ENCODE measurements at places on chromosomes 1 and 21.

GRCh38 chr1:202016811-202017748 lies 6.7 kb downstream of the ELF3 start:
- DNase-seq, result no peak

GRCh38 chr1:39788426-39788757 lies 273 bp downstream of the BMP8B start:
- no peak for DNase-seq

DNA sequence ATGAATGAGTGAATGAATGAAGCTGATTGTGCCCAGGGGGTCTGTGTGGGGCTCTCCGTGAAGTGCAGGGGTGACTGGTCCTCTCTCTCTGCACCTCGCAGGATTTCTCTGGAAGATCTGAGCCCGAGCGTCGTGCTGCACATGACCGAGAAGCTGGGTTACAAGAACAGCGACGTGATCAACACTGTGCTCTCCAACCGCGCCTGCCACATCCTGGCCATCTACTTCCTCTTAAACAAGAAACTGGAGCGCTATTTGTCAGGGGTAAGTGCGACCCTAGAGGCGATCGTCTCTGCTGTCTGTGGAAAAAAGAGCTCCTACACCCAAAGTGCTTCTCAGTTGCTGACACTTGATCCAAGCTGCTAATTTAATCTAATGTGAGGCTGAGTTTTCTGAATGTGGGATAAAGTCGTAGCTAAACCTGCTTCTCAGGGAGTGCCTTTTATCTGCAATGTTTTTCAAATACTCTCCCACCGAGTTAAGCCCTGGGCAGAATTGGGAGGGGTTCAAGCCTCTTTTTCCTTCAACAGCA lies 101.7 kb downstream of the HUNK start:
- no peak for DNase-seq

DNA sequence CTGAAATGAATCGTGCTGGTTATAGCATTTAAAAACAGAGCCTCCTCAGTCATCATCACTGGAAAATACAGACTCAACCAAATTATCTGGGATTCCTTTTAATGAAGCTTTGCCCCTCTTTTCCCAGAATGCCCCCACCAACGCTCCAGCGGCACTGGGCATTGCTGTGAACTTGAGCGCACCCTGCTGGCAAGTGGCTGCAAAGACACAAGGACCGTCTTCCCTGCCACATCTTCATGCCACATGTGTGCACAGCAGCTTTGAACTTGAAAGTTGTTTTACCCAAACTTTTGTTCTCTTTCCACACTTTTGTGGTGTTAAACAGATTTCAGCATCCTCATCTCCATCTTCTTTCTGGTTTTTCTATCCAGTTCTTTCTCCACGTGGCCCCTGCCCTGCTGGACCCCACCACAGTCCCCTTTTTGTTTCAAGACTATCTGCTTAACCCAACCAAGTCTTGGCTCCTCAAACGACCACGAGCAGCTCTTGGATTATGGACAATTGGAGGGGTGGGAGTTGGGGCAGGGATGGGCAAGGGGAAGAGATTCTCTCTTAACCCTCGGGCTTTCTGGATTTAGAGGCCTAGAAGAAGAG lies 12.8 kb upstream of the LMX1A start:
- DNase-seq, result peak; percentile 19

- no peak for DNase-seq
Observed at GRCh38 chr1:22737374-22738068, 26.9 kb downstream of the EPHB2 start.

DNA sequence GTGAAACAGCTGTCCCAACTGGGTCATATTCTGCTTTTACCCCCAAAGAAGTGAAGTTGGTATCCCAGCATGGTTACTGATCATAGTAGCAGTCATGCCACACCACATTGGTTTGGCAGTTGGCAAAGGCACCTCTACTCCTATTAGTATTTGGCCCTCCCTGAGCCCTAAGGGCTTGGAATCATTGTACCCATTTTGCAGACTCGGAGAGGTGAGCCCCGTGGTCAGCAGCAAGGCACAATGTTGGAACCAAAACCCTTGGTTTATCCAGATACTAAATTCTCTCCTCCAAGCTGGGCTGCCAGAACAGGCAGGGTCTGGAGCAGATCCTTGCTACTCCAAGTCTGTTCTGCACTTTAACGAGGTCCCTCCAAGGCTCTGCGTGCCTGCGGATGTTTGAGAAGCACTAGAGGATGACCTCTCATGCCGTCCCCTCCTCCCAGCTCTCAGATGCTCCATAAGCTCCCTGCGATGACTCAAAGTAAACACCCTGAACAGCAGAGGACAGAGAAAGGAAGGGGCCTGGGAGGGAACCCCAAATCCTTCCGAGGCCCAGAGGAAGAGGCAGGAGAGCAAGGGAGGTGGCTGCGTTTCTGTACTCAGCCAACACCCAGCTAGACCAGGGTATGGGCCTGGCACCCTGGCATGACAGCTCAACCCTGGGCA lies 89.3 kb downstream of the PAX7 start:
- DNase-seq, result no peak

GRCh38 chr21:46461909-46462308 lies 3.2 kb downstream of the DIP2A start:
- no peak for DNase-seq

GRCh38 chr1:182957902-182958395 lies 5.0 kb upstream of the SHCBP1L start:
- no peak for DNase-seq

DNA sequence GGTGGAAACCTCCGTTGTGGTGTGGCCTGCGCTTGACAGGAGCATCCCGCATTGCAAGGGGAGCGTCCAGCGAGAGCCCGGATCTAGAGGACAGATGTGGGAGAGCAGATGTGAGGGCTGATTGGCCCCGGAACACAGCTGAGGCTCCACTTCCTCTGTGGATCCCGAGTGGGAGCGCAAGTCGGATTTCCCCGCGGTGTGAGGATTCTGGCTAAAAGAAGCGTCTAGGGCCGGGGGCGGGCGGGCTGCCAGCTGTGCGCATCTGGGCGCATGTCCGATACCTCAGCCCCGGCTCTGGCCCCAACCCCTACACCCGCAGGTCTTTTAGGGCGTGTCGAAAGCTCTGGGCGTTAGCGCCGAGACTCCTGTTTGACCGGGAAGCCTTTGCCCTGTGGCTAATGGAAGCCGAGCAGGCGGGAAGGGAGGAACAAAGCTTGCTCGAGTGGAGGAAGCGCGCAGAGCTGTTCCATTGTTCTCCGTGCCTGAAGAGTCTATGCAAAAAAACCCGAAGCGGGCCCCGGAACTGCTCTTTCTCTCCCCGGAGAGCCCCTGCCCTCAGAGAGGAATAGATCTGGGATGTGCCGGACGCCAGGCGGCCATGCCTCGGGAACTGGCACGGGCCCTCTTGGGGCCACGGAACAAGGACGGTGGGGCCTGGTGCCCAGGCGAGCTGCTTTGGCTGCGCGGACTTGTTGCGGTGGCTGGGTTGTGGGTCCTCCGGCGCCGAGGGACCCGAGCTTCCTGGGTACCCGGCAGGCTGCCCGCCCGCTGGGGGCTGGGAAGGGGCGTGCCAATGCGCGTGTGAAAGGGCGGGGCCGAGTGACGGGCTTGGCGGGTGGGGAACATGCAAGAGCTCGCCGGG lies 111.1 kb downstream of the NAV1 start:
- no peak for DNase-seq

- DNase-seq, result no peak
Observed at GRCh38 chr1:221188458-221188857, 309.2 kb downstream of the HLX start.

GRCh38 chr1:180256341-180257027 lies 26.4 kb downstream of the LHX4 start:
- DNase-seq, result no peak

- no peak for DNase-seq
Observed at GRCh38 chr1:64435000-64435399, 34.9 kb upstream of the CACHD1 start.

GRCh38 chr1:184828369-184828717 lies 73.7 kb upstream of the EDEM3 start:
- DNase-seq, result no peak

- no peak for DNase-seq
Observed at GRCh38 chr21:14520535-14520934, 25.6 kb downstream of the SAMSN1 start.

DNA sequence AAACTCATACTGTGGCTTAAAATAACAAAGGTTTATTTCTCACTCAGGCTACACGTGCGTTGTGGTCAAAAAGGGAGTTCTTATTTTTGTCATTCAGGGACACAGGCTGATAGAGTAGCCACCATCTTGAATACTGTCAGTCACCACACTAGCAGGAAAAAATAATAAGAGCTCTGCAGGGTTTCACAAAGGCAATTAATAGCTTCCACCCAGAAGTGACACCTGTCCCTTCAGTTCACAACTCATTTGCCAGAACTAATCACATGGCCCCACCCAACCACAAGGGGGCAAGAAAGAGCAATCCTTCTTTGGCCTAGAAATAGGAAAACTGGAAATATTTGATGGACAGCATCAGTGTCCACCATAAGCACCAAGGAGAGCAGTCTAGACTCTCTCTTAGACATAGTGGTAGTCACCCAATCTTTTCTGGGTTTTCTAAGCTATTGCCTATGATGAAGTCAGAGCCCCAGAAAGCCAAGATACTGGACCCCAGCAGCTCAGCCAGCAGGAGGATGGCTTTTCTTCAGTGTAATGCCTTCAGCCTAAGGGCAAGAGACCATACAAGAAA lies 8.2 kb downstream of the HAPLN2 start:
- no peak for DNase-seq

DNA sequence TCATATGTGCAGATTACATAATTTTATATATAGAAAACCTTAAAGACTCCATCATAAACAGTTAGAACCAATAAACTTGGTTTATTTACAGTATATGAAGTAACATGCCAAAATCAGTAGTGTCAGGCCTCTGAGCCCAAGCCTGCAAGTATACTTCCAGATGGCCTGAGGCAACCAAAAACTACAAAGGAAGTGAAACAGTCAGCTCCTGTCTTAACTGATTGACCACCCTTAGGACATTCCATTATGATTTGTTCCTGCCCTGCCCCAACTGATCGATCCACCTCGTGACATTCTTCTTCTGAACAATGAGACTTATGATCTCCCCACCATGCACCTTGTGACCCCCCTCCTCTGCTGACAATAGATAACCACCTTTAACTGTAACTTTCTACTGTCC lies 630.3 kb downstream of the AMY1C start:
- DNase-seq, result no peak

- DNase-seq, result no peak
Observed at GRCh38 chr1:3638676-3639075, 11.2 kb downstream of the WRAP73 start.

- DNase-seq, result no peak
Observed at GRCh38 chr1:248417854-248418253, 15.0 kb downstream of the OR2T1 start.

DNA sequence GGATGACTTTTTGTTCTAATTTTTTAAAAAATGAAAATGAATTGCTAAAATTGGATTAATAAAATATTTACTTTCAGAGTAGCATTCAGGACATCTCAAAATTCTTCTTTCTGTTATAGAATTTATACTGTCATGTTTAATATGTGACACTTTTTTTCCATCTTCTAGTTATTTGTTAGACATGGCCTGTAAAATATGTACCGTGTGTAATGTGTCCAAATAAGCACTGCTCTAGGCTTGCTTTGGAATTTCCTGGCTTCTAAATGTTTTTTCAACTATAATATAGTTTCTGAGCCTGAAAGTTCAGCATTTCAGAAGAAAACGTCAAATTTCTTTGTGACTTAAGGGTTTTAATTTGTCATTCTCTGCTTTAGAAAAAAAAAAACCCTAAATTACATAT lies 243.6 kb downstream of the DNM3 start:
- DNase-seq, result no peak

DNA sequence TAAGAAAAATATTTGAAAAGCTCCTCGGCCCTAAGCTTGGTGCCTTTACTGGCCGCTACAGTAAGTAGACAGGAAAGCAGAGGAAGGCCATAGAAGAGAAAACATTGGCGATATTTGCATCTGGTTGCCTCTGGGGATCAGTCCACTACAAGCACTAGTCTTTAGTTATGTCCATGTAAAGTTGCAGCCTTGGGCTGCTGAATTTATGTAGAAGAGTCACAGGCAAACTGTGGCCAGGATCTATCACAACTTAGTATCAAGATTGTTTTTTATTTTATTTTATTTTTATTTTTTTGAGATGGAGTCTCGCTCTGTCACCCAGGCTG lies 228.7 kb upstream of the CAMK1G start:
- no peak for DNase-seq

- DNase-seq, result no peak
Observed at GRCh38 chr1:213714645-213715044, 273.1 kb upstream of the PROX1 start.

- no peak for DNase-seq
Observed at GRCh38 chr1:183291802-183292514, 105.9 kb downstream of the LAMC2 start.

DNA sequence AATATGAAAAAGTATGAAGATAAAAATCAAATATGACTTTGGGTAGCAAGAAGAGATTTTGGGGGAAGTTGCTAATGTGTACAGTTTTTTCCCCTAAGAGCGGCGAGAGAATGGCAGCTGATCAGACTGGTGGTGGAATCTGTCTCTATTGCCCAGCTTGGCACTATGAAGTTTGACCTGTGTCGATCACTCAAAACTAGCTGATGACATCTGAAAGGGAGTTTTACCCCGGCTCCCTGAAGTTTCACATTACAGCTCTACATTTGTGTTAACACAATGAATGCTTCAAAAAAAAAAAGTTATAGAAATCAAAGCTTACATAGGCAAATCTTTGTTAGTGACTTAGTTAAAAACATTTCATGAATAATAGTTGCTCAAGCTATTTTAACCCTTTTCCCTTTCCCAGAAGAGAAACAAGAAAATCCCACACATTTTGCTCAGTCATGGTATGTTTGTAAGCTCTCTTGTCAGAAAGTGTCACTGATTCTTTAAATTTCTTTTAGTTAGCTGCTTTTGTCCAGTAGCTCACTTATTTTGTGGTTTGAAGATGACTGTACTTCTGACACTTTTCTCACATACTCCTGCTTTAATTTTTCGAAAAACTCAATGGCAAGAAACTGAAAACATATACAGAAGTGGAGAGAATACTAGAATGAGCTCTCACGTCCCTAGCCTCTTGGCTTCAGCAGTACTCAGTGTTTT lies 41.3 kb downstream of the DYRK1A start:
- DNase-seq, result no peak

GRCh38 chr1:246843876-246844275 lies 87.9 kb downstream of the AHCTF1 start:
- DNase-seq, result no peak

GRCh38 chr1:248853663-248854375 lies 5.1 kb downstream of the ZNF692 start:
- DNase-seq, result no peak

DNA sequence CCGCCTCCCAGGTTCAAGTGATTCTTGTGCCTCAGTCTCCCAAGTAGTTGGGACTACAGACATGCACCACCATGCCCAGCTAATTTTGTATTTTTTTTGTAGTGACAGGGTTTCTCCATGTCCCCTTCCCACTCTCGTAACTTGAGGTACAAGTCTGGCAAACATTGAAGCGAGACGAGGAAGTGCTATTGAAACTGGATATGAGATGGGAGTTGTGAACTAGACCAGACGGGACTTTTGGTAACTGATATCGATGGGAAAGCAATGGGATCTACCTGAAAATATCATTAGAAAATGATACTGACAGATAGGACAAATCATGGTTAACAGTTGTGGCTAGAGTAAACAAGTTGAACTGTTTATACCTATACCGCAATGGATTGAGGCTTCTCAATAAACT lies 95.2 kb upstream of the TRABD2B start:
- no peak for DNase-seq

Measured in stimulated activated CD8-positive, alpha-beta memory T cell treated with anti-CD3 and anti-CD28 coated beads, Interleukin-4, amount 100 ng/mL, for 1 hour (primary cell).